Lower leg skin (tissue), 4 donors: ENCODE measurements at places on chromosomes 6 and 20.

GRCh38 chr20:38842026-38842425 is 36.5 kb downstream of the PPP1R16B start:
- no peak for DNase-seq

- no peak for DNase-seq
Observed at GRCh38 chr20:47770935-47771334, 14.3 kb downstream of the SULF2 start.

DNA sequence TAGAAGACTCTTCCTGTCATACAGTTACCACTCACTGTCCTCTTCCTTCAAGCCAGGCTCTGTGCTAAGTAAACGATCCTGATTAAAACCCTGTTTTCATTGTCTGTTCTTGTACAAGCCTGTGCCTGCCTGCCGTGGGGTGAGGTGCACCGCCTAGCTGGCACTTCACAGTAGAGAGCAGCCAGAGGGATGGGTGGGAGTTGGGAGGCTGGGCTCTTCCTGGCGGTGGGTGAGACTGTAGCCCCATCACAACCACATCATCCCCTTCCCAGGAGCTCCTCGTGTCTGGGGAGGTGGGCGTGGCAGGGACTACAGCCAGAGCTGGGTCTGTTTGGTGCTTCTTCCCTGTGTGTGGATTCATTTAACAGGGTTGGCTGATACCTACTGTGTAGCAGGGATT is 382.0 kb downstream of the TAF4 start:
- no peak for DNase-seq

- DNase-seq: no peak
Observed at GRCh38 chr6:134267917-134268361, 50.0 kb downstream of the SGK1 start.

DNA sequence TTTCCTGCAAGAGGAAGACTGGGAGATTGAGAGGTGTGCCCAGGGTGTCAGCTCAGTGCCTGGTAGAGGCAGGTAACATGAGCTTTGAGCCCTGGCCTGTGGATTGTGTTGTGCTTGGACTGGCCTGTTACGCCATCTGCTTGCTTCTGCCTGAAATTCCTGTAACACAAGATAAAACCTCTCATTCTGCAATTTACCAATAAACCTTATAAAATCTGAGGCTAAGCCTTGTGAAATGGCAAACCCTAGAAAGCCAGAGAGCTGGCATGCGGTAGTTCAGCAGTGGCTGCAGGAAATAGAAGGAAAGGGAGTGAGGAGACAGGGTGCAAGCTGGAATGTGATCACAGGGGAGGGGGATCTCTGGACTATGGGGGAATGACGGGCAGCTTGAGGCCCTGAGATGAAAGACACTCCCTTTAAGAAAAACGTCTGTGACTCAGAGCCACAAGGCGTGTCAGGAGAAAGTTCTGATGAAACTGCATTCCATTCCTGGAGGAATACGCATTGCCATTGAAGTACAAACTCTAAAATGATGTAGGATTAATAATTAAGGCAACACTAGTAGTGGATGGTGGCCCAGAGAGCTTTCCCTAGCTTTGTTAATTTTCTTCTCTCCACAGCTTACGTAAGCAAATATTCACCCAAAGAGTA is 26.3 kb upstream of the TFAP2A start:
- DNase-seq: no peak

DNA sequence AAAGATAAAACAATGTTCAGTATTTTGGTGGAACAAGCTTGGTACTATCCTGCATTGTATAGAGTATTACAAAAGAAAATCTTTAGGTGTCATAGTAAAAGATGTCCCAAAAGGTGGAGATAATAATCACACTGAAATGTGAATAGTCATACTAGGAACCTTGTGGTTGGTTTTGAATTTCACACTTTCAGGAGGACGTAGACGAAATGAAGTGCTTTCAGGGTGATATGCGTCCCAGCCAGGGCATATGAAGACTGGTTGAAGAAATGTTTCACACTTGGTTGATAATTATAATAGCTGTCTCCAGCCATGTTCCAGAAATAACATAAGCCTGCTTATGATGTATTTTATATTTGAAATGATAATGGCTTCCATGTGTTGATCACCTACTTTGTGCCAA is 60.4 kb downstream of the SCAND1 start:
- no peak for DNase-seq

DNA sequence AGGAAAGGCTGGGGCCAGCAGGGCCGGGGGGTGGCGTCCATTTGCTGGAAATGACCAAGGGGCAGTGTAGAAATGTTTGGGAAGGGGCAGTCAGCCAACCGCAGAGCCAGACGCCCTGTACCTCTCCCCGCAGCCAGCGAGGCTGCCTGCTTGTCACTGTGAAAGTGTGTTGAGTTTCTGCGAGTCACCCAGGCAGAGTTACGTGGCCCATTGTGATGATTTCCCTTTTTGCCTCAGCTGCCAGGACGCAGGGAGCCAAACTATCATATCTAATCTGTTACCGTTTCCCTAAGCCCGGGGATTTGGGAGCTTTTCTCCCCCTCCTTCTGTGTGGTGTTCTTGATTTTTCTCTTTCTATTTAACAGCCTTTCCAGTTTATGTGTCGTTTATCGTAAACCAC is 67.9 kb upstream of the STX16 start:
- DNase-seq: no peak
